ENCODE measurements at places on chromosomes 6 and 20.

DNA sequence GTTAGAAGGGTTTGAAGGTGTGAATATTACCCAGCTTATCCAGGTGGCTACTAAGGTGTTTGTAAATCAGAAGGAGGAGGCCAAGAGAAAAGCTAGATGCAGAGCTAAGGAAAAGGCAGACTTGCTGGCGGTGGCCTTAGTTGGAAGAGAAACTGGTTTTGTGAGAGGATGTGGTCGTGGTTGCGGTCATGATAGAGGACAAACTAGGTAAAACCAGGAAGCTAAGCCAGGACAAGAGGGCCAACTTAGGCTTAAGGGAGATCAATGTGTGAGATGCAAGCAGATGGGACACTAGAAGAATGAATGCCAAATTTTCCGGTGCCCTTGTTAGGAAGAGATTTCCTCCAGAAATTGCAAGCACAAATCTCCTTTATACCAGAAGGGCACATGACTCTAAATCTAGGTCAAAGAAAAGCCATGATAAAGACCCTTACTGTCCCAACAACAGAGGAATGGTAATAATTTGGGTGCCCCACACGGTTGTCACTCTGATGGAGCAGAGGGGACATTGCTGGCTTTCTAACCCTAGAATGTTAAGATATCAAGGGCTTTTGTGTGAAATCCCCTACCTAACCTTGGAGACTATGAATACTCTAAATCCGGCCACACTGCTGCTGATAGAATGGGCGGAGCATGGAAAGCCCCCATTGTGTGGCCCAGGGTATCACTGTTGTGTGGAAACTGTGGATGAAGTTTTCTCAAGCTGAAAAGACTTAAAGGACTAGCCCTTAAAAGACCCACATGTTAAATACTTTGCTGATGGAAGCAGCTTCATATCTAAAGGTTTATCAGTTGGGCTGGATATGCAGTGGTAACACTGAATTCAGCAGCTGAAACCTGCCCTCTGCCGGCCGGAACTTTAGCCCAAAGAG, 7.8 kb downstream of the IL22RA2 start:
- peak; percentile 30 for DNase-seq

- DNase-seq, result no peak
Observed at GRCh38 chr6:9504191-9504590, 910.7 kb downstream of the TFAP2A start.

- no peak for DNase-seq
Observed at GRCh38 chr6:134519465-134519864, 201.6 kb upstream of the SGK1 start.

- no peak for DNase-seq
Observed at GRCh38 chr6:39752835-39753724, 27.9 kb upstream of the KIF6 start.

GRCh38 chr20:8055096-8055495, 35.5 kb upstream of the TMX4 start:
- DNase-seq, result no peak

DNA sequence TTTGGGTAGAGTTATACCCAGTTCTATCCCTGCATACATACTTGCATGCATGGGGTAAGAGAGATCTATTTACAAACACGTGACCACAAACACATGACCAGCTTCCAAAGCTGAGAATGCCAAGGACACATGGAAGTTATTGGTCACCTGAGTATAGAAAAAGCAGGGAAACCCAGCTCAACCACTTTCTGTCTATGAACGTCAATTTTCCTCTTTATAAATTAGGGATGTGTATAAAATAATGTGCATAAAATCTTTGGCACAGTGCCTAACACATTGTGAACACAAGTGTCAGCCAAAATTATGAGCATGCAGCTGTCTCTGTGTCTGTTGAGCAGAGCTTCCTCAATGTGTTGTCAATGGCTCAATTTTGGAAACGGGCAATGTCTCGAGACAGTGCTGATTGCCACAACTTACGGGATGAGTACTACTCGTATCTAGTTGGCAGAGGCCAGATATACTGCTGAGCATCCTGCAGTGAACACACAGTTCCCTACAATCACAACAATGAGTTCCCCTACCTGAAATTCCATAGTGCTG, 44.9 kb downstream of the TPD52L1 start:
- DNase-seq, result no peak

GRCh38 chr6:80211286-80211685, 104.8 kb downstream of the BCKDHB start:
- no peak for DNase-seq

DNA sequence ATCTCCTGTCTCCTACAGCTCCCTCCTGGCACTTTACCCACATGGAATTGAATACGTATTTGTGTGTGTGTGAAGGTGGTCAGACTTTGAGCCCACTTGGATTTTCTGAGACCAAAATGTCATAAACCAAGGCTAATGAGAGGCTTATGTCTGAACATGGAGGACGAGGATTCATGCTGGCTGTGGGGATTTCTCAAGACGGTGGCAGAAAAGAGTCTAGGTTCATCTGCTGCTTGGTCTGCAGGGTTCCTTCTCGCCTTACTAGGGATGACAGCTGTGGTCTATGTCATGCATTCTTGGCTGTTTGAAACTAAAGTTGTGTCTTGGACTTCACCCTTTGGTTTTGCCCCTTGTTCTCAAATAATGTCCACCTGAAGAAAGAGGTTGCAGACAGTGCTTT, 58.6 kb downstream of the FAM120B start:
- no peak for DNase-seq

GRCh38 chr20:3658716-3659491, 4.3 kb downstream of the GFRA4 start:
- DNase-seq, result no peak

- no peak for DNase-seq
Observed at GRCh38 chr6:31956796-31957195, 2.0 kb downstream of the NELFE start.

DNA sequence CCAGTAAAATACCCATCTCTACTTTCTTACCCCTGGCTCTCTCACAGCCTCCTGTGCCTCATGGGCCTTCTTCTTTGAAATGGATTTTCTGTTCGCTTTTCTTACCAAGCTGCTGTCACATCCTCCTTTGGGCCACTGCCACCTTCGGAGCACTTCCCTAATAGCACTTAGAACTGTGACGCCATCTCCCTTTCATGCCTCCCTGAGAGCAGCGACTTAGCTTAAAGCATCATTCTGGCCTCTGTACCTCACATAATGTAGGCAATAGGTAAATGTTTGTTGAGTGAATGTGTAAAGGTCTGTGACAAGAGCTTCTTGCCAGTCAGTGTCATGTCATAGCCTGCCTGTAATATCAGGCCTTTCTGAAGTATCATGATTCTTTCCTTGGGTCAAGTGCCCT, 78.8 kb downstream of the ADGRG6 start:
- no peak for DNase-seq

GRCh38 chr6:105453968-105454367, 51.1 kb upstream of the PREP start:
- DNase-seq, result no peak

GRCh38 chr20:31322504-31322903, 14.1 kb upstream of the DEFB116 start:
- no peak for DNase-seq

- DNase-seq, result no peak
Observed at GRCh38 chr20:44803383-44803941, 6.9 kb downstream of the RIMS4 start.

DNA sequence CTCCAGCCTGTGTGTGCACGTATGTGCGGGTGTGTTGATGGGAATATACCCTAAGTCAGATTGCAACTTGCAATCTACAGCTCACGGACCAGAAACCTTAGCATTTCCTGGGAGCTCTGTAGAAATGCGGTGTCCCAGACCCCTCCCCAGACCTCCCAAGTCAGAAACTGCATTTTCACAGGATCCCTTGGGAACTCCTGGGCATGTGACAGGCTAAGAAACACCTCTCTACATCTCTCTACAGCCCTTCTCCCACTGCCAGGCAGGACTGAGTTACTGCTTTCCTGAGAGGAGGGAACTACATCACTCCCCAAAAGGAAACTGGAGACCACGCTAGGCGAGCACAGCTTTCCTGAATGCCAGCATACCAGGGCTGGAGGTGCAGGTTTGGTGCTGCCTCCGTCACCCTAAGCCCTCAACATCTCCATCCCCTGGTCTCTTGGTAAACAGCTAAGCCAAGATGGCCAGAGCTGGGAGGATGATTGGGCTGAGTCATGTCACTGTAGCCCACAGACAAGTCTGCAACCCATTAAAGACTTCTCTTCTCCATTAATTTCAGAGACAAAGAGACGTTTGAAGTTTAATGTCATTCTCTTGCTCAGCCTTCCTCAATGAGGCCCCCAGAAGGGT, 194.4 kb downstream of the BMP7 start:
- no peak for DNase-seq

DNA sequence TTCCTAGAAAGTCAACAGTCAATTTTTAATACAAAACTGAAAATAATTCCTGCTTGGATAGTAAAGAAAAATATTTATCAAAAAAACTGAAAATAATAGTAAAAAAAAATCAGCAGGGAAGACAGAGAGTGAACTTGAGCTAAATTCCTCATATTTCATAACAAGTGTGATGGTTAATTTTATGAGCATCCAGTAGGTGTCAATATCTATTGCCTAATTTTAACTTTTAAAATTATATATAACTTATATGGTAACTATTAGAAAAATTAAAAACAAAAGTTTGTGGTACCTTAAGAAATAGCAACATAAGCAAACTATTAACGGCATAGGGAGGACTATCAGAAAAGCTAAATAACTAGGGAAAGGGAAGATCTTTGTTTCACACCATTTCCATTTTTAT, 2.1 kb downstream of the EPM2A start:
- DNase-seq, result no peak

DNA sequence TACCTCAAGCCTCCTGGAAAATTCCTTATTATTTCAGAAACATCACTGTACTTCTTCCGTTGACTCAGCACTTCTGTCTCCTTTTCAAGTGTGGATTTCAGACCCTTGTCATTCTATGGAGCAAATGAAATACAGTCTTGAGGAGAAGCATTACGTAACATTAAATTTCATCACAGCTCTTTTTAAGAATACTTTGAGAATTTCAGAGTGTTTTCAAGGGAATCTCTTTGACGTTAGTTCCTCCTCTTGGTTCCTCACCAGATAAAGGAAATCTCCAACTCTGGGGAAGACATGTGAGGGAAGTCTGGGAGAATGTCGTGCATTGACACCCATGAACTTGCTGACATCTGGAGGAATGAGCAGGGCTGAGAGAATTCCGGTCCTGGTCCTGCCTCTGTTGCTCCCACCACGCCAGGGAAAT, 32.3 kb downstream of the UST start:
- no peak for DNase-seq

DNA sequence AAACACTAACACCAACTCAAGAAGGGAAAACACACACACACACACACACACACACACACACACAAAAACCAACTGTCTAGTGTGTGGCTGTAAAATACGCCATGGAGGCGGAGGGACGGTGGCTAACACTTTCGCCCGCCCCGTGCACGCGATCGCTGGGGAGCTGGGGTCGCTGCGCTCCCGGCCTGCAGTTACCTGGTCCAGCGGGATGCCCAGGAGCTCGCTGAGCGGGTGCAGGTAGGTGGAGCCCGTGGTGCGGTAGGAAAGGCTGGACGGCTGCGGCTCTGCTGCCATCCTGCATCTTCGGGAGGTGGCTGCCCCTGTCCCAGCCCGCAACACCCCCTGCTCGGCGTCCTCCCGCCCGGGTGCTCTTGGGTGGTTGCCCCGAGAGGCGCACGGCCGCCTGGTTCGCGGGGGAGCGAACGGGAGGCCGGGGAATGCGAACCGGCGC, 303 bp downstream of the MBOAT1 start:
- DNase-seq, result peak; percentile 43

DNA sequence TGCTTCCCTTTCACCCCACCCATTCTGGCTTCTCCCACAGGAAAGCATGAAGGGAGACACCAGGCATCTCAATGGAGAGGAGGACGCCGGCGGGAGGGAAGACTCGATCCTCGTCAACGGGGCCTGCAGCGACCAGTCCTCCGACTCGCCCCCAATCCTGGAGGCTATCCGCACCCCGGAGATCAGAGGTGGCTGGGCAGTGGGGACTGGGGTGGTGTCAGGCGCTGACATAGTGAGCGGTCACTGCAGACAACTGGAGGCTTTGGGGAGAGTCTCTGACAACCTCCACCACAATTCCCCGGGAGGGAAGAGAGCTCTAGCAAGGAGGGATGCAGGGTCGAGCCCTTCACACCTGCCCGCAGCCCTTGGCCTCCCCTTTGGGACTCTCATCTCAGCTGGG, 18.1 kb downstream of the DNMT3B start:
- DNase-seq, result no peak

- DNase-seq, result no peak
Observed at GRCh38 chr20:39259010-39259803, 297.1 kb downstream of the DHX35 start.

GRCh38 chr20:24303393-24304170, 165.8 kb upstream of the SYNDIG1 start:
- DNase-seq, result no peak

GRCh38 chr6:40668203-40668602, 81.0 kb upstream of the LRFN2 start:
- no peak for DNase-seq

- DNase-seq, result no peak
Observed at GRCh38 chr6:133899556-133899955, 10.6 kb downstream of the TCF21 start.

GRCh38 chr20:32484958-32485769, 100.0 kb downstream of the NOL4L start:
- DNase-seq, result peak; percentile 82

DNA sequence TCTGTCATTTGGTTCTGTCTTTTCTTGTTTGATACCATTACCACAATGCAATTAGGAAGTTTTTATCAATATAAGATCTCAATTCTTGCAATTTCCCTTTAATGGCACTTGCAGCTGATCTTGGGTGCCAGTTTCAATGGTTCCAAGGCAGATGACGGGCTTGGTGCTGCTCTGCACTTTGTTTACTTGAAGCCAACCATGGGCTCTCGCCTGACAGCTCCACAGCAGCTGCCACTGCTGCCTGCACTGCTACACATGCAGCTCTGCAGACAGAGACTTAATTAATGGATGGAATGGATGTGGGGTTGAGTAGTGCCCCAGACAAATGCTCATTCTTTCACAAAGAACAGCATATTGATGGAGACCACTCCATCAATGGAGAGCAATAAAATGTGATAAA, 1024.3 kb upstream of the EPHA7 start:
- DNase-seq, result no peak

- no peak for DNase-seq
Observed at GRCh38 chr6:85866758-85867401, 224.2 kb upstream of the SYNCRIP start.
